ENCODE measurements at places on chromosomes 6 and 20.

- no peak for DNase-seq
Measured at GRCh38 chr20:939606-940005, 23.5 kb upstream of the ANGPT4 start.

GRCh38 chr20:6735942-6736845 is 31.3 kb upstream of the BMP2 start:
- no peak for DNase-seq

- DNase-seq = peak; percentile 12
Measured at GRCh38 chr6:16129623-16130401, 926 bp downstream of the MYLIP start.

DNA sequence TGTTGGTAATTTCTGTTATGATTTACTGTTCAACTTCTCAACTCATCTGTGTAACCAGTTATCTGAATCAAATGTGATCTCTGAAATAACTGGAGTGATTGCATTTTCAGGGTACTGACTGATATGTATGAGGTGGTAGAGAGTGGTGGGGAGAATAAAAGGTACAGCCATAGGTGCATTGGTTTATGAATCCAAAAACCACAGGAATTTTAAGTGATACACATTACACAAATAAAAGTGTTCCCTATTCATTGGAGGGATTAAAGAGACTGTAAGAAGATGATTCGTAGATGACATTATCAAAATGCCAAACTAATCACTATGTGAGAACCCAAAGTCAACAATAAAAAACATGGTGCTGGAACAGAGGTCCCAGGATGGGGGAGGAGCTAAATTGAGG is 158.7 kb upstream of the RSPO3 start:
- peak; percentile 2 for DNase-seq

DNA sequence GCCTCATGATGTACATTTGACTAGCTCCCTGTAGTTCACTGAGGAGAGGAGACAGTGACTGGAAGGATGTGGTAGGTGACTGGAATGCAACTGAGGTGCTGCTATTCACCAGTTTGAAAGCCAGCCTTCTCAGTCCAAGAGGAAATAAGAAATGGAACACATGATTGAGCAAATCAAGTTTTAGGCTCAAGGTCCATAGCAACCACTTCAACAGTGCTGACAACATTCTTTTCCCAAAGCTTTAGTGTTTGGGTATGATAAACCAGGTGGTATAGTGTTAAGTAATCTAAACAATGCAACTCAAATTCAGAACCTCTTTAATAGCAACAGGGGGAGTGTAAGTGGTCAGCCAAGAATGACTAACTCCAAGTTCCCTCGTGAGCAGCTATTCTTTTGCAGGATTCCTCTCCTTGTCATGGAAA is 9.2 kb downstream of the ZHX3 start:
- DNase-seq = peak; percentile 85

DNA sequence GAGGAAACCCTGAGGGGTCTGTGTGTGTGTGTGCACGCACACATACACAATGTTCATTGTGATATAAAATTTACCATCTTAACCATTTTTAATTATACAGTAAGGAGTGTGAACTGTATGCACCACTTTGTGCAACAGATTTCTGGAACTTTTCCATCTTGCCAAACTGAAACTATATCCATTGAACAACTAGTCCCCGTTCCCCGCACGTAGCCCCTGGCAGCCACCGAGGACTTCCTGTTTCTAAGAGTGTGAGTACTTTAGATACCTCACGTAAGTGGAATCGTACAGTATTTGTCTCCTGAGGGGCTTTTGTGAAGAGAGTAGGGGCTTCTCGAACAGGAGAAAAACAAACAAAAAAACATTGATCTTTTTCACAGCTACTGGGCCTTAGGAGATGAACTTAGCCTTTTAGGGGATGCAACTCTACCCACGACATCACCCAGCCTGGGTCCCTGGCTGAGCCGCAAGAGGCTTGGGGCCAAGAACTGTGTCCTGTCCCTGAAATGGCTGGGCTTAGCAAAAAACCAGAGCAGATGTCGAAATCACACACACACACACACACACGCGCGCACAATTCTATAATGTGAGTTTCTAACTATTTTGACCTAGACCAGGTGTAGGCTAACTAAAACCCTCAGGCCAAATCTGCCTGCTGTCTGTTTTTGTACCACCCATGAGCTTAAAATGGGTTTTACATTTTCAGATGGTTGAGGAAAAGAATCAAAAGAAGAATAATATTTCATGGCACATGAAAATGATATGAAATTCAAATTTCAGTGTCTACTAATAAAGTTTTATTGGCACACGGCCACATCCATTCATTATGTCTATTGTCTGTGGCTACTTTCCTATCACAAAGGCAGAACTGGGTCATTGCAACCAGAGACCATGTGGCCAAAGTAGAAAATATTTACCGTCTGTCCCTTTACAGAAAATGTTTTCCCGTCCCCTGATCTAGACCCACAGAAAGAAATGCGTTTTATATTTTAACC is 144.2 kb downstream of the EYA2 start:
- no peak for DNase-seq

- no peak for DNase-seq
Measured at GRCh38 chr6:170036916-170037315, 254.0 kb downstream of the DLL1 start.

GRCh38 chr6:160973311-160974250 is 18.0 kb upstream of the MAP3K4 start:
- DNase-seq = peak; percentile 86

DNA sequence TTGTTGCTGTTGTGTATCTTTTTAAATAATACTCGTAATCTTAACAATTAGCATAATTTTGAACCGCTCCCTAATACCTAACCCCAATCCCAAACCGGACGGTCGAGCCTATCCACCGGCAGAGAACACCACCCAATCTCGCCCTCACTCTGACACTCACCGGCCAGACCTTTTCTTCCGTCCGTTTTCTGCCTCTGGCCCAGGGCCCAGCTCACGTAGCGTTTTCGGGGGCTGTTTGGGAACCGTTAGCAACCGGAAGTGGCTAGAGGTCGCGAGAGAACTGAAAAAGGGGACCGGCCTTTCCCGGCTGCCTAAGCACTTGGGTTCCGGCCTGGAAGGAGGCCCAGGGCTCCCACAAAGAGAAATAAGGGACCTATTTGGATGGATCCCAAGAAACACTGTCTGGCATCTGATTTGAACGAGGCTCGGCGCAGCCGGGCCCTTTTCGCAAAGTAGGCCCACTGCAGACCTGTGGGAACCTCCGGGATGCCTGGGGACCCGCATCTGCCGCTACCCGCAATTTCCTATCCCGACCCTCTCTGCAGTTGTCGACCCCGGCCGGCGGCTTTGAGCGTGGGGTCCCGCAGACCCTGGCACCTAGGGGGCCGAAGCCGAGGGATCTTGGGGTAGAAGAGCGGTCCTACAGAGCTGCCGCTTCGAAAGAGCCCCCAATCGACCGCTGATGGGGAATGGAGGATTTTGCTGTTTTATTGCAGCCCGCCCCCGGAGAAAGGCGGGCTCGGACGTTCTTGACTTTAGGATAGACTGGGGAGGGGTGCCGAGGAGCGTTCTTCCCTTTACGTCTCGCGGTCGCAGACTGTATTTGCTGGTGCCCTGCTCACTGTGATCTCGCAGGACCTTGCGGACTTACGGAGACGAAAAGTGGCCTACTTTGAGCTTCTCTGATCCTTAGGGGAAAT is 4.8 kb upstream of the ZKSCAN8 start:
- peak; percentile 97 for DNase-seq

DNA sequence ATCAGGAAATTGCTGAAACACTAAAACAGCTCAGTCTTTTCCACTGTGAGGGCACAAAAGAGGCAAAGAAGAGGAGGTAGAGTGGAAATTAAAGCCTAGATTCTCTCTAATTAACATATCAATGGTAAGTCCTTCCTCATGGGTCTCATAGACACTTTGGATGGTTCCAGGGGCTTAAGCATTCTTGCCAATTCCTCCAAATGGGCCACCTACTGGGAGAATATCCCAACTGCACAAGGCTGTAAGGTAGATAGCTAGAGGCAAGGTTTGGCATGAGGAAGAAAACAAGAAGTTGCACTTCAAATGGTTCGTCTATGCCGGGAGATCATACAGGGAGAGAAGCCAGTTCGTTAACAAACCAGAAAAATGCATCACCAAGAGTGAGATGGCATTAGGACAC is 107.6 kb upstream of the KHDRBS2 start:
- no peak for DNase-seq

DNA sequence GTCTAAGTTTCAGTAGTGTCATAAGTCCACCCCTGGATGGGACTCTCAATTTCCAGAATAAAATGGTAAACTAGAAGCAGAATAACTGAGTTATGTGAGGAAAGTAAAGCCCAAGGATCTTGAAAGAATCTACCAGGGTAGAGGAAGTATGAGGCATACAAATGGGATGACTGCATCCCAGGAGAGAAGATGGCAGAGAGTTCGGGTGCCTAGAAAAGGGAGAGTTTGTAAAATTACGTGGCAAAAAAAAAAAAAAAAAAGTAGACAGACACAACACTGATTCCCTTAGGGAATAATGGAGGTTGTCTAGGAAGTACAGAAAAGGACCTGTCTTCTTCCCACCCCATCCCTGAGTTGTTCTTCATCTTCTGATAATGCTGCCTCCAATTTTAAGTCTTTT is 3.4 kb downstream of the GABBR1 start:
- DNase-seq = no peak

DNA sequence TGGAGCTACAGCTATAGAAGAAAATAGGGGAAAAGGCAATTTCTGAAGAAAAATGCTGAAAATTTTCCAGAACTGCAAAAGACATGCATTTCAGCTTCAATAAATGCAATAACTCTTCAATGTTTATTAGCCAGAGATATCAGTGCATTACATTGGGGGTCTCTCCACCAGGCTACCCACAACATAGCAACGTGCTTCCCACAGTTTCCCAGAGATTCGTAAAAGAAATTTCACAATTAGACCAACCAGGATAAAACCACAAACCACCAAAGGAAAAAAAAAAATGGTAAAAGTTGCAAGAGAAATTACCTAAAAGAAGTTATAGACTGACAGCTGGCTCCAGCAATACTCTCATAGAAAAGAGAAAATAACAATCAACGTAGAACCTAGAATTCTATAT is 16.0 kb downstream of the LY86 start:
- DNase-seq = no peak

Data from fibroblast of mammary gland (primary cell).